Left renal cortex interstitium (tissue), 4 donors: ENCODE measurements at places on chromosomes 11 and 22. TPM values are rescaled to one million over a fixed set of nuclear protein-coding genes. Genes with fewer than 3 reads are reported as not detected.

GRCh38 chr11:47234669-47235100 lies 13.9 kb downstream of the ACP2 start:
- DNase-seq = no peak

DNA sequence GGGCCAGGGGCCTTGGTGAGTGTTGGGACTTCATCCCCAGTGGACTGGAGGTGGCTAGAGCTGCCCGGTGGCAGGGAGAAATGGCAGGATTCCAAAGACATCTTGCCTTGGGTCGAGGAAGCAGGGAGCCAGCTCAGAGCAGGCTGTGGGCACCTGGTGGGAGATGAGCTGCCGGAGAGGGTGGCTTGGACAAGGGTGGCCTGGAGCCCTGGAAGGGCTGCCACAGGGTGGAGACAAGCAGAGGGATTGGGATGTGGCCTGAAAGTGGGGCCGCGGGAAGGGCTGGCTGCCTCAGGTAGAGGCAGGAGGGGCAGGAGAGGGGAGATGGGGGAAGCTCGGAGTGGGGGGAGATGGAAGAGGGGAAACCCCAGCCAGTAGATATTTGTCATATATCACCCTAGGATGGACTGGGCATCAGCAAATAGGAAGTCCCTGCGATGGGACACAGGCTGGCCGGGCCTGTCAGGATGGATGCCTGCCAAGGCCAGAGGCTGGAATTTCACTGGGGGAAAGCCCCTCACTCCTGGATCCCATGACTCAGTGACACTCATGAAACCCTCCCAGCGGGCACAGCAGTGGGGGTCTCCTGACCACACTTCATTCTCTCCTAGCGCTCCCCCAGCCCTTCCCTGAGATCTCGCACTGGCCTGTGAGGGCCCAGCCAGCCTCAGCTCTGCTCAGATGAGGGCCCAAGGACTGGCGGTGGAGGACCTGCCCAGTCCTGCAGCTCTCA lies 72.0 kb upstream of the SHISAL1 start:
- DNase-seq = no peak

- peak; percentile 16 for DNase-seq
These were observed 192.7 kb downstream of the NAV2 start for GRCh38 chr11:19905280-19905853.

DNA sequence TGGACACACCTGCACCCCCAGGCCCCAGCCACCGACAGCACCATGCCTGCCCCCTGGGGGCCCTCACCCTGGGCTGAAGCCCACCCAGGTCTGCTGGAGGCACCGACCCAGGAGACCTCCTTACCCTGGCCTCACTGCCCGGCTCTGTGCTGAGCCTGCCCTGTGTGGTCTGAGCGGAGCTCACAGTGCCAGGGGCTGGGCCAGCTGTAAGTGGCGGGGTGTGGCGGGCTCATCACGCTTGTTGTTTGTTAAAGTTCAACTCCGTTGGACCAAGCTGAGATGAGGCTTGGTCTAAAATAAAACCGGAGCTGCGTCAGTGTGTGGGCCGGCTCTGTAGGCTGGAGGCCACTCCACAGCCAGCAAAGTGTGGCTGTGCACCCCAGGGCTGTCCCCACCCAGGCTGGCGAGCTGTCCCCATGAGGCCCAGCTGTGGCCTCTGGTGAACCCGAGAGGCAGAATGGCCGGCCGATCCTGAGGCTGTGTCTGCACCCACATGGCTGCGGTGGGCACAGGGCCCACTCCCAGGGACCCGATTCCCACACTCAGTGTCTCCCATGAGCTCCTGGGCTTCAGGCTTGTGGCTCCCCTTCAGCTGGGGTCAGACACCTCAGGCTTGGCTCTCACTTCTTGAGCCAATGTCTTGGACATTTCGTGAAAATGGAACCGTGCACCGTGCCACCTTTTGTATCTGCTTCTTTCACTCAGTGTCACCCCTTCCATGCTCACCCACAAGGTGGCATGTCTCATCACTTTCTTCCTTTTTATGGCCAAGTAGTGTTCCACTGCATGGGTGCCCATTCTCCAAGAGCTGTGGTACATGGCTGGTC lies 137.9 kb downstream of the CTTN start:
- DNase-seq = no peak

GRCh38 chr22:41447435-41448188 lies 1.0 kb upstream of the TOB2 start:
- DNase-seq = no peak

Gene CDKN1C
- 125 TPM for polyA plus RNA-seq

Gene OR6A2
- not detected for polyA plus RNA-seq

DNA sequence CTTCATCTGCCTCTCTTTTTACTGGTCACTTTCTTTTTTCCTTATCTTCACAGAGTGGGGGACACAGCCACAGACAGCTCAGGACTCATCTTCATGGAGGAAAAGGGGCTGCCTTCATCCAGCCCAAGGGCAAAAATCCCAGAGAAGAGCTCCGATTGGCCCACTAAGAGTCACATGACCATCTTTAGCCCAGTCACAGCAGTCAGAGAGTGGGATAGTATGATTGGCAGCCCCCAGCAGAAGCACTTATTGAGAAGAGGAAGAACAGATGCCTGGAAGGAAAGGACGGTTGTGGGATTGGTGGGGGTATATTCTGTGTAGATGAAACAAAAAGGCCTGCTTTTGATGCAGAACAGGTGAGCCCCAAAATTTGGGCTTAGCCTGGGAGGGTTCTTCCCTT lies 77.8 kb downstream of the MN1 start:
- no peak for DNase-seq

DNA sequence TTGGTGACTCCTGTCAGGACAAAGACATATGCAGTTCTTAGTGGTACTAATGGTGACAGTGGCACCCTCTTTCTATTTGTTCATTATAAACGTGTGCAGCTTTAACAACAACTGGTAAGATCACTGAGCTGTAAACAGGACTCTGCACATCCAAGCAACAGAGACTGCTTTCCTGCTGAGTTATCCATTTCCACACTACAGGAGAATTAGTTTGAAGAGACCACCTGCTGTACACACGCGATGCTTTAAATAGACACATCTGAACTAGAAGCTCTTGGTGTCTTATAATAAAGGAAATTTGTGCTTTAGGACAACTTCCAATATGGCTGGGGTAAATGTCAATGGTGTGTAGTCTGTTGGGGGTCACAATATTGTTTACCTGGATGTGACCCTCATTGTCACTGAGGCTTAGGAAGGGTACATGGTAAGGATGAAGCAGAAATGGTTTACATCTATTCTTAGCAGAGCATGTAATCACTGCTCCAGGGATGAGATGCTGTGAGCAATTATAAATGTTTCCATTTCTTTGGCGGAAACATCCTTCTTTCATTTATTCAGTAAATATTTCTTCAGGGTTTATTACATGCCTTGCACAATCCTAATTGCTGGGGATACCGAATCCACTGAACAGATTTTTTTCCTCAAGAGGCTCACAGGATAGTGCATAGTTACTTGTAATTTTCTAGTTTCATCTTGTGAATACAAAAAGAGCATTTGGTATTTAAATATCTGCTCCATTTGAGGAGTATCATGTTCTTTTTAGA lies 354.0 kb upstream of the CCDC90B start:
- no peak for DNase-seq

Gene RASD2
- 2.9 TPM for polyA plus RNA-seq

GRCh38 chr22:42747701-42748513 lies 27.2 kb upstream of the A4GALT start:
- DNase-seq = no peak

GRCh38 chr22:40107851-40108378 lies 69.8 kb upstream of the TNRC6B start:
- no peak for DNase-seq

DNA sequence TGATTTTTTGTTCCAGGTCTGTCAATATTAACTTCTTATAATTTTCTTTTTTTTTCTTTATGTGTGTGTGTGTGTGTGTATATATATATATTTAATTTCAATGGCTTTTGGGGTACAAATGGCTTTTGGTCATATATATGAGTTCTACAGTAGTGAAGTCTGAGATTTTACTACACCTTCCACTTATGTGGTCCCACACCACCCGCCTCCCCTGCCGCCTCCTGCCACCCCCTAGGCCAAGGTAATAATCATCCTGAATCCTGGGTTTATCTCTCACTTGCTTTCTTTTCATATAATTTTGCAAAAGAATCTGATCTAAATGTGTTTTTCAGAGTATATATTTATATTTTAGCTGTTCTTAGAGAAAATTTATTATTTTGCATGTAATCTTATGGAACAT lies 11.1 kb downstream of the NEAT1 start:
- no peak for DNase-seq

Gene OR5J2
- polyA plus RNA-seq = not detected

DNA sequence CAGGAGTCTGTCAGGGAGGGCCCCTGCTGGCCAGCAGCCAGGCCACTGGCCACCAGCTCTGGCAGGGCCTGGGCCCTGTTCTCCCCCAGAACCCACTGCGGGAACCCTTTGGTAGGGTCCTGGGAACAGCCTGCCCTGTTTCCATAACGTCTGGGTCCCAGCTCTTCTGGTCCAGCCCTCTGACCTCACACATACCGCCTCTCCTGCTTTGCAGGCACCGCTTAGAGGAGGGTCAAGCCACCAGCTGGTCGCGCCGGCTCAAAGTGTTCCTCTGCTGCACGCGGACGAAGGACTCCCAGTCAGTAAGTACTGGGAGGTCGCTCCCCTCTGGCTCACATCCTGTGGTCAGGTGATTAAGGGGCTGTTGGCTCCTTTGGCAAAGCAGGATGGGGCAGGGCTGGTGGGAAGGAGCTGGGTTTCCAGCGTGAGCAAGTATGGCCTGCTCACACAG lies 26.6 kb upstream of the MYRF start:
- no peak for DNase-seq

GRCh38 chr11:67468759-67469507 lies at the start of gene TMEM134:
TMEM134 (minus strand) TSS chr11:67469251; CDS start chr11:67469192, 59 bp downstream.
- peak; percentile 81 for DNase-seq

Gene PTGDR2
- 0.19 TPM for polyA plus RNA-seq

Gene RASSF7
- 71.6 TPM for polyA plus RNA-seq

Gene SYT9
- 4.4 TPM for polyA plus RNA-seq

Gene IRAG1
- 10.3 TPM for polyA plus RNA-seq

- DNase-seq = no peak
These were observed 28.5 kb upstream of the SMIM38 start for GRCh38 chr11:69127081-69127850.

DNA sequence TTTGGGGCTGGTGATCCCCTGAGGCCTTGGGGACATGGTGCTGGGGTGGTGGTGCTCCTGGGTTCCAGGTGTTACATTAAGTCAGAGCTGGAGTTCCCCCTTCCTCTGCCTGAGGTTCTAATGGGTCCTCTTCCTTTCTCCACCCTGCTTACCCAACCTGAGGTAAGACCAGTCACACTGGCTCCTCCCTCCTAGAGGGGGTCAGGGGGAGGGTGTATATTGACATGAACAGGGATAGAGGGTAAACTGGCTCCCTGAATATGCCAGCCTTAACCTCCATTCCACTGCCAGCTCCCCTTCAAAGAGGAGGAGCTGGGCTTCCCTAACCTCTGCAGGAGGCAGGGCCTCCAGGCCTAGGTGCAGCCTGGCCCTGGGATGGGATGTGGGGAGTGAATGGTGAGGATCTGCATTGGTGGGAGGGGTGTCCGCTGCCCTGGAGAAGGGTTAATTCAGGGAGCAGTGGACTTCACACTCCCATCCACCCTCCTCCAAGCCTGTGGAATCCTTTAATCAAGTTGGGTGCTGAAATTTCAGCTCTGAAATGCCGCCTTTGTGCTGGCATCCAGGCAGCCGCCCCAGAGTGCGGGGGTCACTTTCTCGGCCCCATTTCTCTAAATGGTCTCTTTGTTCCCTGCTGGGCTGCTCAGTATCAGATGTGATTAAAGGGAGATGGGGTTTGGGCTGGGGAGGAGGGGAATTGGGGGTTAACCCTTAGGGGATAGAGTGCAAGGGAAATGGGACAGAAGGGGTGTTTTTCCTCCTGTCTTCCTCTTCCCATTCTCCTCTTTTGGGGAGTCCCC lies 15.2 kb downstream of the POLR2F start:
- DNase-seq = no peak

Gene OR51B2
- polyA plus RNA-seq = not detected

GRCh38 chr22:36395055-36395849 lies 7.5 kb upstream of the MYH9 start:
- DNase-seq = no peak

- no peak for DNase-seq
These were observed 620.2 kb upstream of the TENM4 start for GRCh38 chr11:80061056-80061455.

Gene KIRREL3
- 1.9 TPM for polyA plus RNA-seq

GRCh38 chr22:49825944-49826602 lies 1.6 kb downstream of the BRD1 start:
- no peak for DNase-seq

DNA sequence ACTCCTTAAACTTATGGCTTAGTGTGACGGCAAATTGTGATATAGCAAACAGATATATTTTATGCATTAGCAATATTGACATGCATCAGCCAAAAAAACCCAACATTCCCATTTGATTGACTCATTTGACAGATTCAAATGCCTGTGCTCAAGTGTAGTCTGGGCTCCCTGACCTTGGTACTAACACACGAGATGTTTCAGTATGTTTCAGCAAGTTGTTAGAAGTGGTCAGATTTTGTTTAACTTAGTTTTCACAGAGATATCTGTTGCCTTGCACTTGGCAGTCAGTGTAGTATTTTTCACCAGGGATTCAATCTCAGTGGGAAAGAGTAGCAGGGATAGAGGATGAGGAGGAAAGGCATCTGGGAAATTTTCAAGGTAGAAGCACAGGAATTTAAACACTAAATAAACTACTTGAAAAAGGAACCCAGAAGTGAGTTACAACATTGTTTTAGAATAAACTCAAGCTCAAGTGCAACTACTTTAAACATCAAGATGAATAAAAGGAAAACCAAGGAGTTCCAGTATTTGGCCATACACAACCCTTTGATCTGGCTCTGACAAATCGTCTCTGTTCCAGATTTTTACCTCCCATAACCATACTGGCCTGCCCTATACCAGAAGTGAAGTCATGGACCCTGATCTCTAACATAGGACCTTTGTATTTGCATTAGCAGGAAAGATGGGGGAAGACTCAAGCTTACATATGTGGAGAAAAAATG lies 56.5 kb upstream of the BLID start:
- DNase-seq = no peak

Gene GLYAT
- polyA plus RNA-seq = 162 TPM

DNA sequence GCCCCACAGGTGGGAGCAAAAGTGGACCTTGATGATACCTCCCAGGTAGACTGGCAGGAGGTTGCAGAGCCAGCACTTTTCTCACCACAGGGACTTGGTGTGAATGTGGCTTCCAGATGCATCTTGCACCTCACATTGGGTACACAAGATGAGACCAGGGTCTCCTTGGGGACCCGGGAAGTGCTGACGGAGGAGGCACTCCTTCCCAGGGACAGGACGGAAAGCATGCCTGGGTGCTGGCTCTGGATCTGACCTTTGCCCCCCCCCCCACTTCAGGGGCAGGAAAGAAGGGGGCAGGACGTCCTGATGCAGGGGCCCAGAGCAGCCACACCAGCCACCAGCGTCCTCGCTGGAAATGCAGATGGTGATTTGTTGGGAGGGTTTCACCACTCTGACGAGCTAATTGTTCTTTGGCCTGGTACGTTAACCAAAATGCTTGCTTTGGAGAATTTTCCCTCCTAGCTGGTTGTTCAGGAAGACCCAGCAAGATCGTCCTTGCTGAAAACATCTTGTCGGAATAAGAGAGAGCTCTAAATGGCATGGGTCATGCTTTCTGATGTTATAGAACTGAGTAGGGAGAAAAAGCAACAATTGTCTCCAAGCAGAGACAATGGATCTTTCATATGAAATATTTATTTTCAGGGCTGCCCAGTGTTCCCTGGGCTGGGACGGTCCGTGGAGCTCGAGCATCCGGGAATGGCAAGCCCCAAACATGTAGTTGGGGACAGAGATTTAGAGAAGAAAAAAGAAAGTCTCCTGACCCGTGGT lies 74.4 kb upstream of the PPARA start:
- no peak for DNase-seq
